ENCODE measurements at places on chromosomes 7 and 10.

- DNase-seq: no peak
These were observed 107.5 kb downstream of the REEP3 start for GRCh38 chr10:63628526-63629362.

DNA sequence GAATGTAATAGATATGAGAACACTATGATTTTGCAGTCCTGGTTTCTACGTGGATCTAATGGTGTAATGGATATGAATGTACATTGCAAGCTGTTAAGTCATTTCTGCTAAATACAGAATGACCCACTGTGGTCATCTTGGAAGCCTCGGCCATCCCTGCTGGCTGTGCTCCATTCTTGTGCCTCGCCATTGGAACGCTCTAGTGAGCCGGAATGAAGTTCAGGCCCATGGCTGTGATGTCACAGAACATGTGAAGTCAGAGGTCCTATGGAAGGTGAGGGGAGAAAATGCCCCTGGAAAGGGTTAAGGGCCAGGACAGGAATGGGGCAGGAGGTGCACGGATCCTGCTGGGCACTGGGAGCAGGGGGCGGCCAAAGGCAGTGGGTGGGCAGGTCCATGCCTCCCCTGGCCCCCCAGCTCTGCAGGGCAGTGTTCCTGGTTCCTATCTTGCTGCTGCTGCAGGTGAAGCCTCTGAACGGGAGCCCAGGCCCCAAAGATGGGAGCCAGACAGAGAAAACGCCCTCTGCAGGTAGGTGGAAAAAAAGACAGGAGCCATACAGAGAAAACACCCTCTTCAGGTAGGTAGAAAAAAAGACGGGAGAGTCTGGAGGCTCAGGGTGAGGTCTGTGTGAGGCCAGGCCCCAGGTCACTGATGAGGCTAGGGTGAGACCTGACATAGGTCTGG is at the start of gene LLCFC1:
TSS of gene LLCFC1 (plus strand) at position 259 of the 685 bp plus-strand sequence. CDS start at position 397, 138 bp downstream.
- DNase-seq: no peak

DNA sequence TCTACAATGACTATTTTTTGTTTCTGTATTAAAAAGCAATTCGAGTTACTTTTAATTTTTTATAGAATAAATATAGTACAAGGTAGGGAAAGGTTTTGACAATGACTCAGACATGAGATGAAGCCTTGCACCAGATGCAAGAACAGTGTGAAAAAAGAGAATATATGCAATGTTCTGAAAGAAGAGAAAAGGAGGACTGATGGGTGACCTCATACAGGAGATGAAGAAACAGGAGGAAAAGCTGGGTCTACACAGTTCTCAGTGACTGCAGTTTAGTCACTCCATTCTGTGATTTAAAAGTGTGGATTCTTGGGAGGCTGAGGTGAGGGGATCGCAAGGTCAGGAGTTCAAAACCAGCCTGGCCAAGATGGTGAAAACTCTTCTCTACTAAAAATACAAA is 38.3 kb upstream of the YAE1 start:
- DNase-seq: peak; percentile 17

GRCh38 chr7:136348542-136349192 is 371.5 kb upstream of the MTPN start:
- no peak for DNase-seq

DNA sequence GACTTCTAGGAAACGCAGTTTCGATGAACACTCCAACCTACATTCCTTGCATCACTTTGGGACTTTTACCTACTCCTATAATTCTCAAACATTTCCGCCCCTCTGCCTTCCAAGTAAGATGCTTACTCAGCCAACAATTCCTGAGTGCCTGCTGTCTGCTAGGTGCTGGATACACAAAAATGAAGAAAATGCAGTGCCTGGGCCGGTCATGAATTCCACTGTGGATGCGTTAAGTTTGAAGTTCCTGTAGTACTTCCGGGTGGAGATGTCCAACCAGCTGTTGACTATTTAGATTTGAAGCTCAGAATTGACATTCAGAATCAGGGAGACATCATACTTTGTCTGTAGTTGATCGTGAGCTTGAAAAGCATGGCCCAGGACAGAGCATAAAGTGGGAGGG is 89.2 kb downstream of the LYZL1 start:
- DNase-seq: no peak

DNA sequence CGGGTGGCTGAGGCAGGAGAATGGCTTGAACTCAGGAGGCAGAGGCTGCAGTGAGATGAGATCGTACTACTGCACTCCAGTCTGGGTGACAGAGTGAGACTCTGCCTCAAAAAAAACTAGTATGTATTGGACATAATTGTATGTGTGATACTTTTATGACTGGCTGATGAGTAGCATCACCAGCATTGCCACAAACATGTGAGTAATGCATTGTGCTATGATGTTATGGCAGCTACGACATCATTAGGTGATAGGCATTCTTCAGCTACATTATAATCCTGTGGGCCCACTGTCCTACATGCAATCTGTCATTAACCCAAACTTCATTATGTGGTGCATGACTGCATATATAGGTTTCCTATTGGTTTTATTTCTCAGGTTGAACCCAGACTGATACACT is 352.4 kb downstream of the GALNT17 start:
- no peak for DNase-seq

GRCh38 chr7:67947646-67948045 is 951.0 kb downstream of the TYW1 start:
- no peak for DNase-seq

DNA sequence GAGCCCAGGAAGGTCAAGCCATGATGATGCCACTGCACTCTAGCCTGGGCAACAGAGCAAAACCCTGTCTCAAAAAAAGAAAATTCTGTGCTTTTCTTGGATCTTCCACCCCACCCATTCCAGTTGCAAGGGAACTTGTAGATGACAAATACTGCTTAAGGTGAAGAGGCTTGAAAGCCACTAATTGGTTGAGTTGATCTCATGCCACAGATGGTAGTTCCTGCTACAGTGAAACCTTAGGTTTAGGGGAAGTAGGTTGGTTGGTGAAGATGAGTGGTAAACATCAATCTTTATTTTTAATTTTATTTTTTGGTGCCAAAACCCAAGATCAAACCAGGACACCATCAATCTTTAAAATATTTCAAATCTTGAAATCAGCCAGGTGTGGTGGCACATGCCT is 2.9 kb upstream of the GDI2 start:
- no peak for DNase-seq

- peak; percentile 2 for DNase-seq
These were observed 51.0 kb upstream of the NOBOX start for GRCh38 chr7:144454256-144455039.

- peak; percentile 8 for DNase-seq
These were observed 13.7 kb downstream of the BPGM start for GRCh38 chr7:134660242-134660785.

- peak; percentile 70 for DNase-seq
These were observed 49.3 kb downstream of the PPP1R17 start for GRCh38 chr7:31735991-31736982.

GRCh38 chr7:30800785-30801252 is 29.6 kb downstream of the MINDY4 start:
- peak; percentile 90 for DNase-seq

DNA sequence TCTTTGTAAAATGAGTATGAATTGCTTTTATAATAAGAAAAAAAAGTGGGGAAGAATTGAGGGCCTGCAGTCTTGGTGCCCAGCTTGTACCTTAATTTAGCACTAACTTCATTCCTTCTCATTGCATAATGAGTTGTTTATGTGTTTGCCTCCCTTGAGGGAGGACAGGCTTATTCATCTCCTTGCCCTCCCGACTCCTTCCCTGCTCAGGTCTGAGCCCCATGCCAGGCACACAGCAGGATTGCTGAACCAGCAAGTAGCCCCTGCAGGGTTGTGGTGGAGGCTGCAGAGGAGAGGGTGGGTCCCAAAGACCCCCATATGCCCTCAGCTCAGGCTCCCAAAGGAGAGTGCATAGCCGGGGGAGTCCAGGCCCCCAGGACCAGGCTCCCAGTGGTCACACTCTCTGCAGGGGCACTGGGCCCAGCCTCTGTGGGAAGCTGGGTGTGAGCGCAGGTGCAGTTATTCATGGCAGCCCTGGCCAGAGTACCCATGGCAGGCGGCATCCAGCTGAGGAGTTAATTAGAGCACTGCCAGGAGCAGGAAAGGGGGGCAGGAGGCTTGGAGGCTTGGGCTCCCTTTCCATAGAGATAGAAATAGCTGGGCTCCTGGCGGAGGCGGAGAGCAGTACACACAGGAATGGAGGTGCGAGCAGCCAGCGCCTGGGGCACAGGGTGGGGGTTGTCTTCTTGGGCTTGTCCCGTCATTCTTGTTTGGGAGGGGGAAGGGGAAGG is 28.2 kb upstream of the GOLGA7B start:
- no peak for DNase-seq

DNA sequence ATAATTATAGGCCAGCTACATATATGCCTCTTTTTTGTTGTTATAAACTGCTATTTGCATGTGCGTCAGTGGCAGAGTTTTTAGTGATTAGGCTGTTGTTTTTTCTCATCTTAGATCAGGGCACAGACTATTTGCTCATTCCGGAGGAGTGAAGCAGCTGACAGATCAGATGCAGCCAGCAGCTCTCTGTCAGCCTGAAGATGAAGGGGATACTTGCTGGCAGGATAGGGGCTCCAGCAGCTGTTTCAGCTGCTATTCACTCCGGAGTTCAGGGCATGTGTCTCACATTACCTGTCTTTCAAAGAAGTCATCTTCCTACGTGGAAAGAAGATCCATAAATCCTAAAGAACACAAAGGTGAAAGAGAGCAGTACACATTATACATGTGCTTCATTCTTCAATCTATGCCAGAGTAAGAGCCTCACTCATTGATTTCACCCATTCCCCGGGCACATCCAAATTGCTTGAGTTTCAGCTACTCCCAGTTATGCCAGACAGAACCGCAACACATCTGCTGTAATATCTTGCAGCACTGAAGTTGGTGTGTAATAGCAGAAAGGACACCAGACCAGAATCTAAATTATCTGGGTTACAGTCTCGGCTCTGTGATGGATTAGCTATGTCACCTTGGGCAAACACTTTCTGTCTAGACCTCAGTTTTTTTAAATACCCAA is 182.8 kb upstream of the CHRM2 start:
- no peak for DNase-seq

- no peak for DNase-seq
These were observed 18.5 kb upstream of the ACBD5 start for GRCh38 chr10:27258838-27259812.

DNA sequence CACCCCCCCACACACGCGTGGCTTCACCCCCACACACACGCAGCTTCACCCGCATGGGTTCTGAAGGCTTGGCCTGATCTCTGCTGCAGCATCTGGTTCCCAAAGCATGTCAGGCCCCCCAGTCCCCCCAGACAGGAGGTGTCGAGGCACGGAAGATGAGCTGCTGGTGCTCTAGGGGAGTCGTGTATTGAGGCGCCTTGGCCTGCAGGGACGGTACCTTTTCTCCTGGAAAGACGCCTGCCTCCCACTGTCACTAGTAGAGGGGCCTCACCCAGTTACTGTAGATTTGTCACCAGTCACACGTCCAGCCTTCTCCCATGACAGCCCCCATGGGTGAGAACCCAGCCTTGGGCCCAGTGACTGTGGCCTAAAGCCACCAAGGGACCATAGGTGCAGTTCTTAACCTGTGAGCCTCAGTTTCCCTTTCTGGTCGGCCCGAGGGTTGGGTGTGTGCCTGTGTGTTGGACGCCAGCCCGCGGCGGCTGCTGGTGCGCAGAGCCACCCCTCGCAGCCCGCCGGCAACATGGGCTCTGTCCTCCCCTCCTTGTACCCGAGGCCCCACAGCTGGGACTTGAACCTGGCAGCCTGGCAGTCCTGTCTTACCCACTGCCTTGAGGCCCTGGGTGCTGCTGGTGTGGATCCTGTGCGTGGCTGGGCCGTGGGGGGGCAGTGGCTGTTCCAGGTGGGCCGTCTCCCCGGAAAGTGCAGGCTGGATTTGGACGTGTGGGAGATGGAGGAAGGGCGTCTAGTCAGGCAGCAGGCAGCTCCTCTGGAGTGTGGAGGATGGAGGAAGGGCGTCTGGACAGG is 81.7 kb downstream of the NKX6-2 start:
- DNase-seq: no peak

GRCh38 chr10:70738006-70738760 is 47.0 kb downstream of the TBATA start:
- DNase-seq: no peak

DNA sequence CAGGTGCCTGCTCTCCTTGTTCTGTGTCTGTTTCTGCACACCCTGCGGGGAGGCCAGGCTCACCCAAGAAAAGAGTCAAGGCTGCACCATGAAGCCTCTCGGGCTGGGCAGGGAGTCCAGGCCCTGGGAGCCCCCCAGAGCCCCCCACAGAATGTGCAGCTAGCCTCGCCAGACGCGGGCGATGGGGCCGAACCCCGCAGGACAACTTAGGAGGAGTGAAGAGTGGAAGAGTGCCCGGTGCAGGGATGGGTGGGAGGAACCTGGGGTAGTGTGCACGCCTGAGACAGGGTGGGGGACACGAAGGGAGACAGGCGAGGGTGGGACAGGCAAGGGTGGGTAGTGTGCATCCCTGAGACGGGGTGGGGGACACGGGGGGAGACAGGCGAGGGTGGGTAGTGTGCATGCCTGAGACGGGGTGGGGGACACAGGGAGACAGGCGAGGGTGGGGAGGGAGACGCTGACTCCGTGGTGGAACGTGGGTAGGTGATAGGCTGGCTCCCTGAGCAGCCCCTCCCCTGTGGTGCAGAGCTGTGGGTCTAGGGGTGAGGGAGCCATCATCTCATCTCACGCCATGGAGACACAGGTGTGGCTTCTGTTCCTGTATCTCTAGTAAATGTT is 615.4 kb downstream of the DNAJB6 start:
- DNase-seq: no peak

DNA sequence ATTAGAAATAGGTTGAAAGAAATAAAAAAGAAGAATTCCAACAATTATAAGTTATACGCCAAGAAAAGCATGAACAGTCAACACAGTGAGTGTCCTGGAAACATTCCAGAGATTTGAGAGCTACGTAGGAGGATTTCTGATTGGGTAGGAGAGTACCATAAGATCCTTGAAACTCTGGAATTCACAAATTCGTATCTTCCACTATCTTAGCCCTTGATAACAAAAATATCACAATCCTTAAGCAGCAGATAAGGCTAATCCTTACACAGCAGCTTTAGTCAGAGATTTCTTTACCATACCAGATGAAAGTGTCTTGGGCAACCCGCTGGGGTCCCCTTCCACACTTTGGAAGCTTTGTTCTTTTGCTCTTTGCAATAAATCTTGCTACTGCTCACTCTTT is 8.2 kb downstream of the TPK1 start:
- DNase-seq: peak; percentile 99

GRCh38 chr7:83684928-83685327 is 36.0 kb upstream of the SEMA3E start:
- no peak for DNase-seq

DNA sequence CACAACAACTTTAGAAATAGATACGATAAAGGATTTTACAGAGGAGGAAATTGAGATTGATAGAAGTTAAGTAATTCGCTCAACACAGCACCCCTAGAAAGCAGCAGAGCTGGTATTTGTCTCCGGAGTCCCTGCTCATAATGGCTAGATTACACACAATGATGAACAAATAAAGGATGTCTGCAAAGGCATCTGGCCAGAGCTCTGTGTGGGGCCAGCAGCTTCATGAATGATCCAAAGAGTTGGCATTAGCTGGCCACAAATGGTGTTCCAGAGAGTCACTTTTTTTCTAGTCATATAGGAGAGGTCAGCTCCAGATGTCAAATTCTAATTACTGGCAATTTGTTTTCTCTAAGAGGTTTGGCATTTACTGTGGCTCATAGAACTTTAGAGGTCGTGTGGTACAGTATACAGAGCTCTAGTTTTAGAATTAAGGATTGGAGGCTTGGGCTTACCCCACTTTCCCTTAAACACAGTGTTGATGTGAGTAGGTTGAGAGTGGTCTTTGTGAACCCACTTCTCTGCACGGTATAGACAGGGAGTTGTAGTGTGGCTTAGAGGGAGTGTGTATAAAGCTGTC is 186.2 kb downstream of the BICC1 start:
- DNase-seq: no peak

Data from fibroblast of the aortic adventitia (primary cell).